Activated effector memory CD4-positive, alpha-beta T cell treated with anti-CD3 and anti-CD28 coated beads, Interleukin-2, amount 50 U/mL, for 16 hours (primary cell): ENCODE measurements at places on chromosomes 2 and 18.

DNA sequence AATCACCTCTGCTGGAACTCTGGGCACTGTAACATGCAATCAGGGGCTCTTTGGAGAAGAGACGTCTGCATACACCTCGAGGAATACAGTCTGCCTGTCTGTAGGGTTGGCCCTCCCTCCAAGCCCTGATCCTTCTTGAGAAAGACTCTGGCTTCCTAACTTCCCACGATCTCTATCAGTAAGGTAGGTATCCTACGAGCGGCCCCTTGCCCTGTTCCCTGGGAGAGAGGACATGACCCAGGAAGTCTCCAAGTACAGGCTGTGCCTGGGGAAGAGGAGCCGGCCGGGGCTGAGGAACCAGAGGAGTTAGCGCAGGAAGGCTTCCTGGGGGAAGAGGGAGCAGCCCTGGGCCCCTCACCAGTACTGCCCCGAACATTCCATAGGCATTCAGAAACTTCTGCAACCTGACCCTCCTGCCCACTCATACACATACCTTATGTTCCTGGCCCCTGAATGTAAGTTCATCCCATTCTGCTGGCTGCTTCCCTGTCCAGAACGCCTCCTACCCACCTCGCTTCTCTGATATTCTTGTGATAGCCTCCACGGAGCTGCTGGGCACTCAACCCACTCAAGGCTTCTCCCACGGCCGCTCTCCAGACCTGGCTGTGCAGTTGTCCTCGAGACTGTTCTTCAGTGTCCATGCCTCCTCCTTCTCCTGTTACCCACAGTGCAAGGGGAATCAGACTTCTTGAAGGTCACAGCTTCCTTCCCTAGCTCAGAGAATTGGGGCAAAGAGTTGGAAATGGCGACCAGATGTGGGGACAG is 116.1 kb downstream of the CYP26B1 start:
- DNase-seq = no peak

GRCh38 chr2:65919550-65920188 is 487.3 kb upstream of the SPRED2 start:
- no peak for DNase-seq

DNA sequence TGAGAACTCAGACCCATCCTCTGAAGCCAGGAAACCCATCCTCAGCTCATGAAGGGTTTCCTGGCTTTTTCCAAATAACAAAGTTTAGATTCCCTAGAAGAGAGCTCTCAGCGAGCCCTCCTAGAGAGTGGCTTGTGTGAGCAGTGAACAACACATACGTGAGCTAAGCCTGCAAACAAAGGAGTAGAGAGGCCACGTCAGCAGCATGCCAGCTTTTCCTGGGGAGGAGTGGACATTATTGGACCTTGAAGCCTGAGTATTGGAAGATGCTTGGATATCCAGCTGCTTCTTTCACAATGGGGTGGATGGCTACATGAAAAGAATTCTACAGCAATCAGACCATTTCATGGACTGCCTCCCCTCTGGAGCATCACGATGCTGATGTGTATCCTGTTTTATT is 21.1 kb downstream of the KIF5C start:
- no peak for DNase-seq

DNA sequence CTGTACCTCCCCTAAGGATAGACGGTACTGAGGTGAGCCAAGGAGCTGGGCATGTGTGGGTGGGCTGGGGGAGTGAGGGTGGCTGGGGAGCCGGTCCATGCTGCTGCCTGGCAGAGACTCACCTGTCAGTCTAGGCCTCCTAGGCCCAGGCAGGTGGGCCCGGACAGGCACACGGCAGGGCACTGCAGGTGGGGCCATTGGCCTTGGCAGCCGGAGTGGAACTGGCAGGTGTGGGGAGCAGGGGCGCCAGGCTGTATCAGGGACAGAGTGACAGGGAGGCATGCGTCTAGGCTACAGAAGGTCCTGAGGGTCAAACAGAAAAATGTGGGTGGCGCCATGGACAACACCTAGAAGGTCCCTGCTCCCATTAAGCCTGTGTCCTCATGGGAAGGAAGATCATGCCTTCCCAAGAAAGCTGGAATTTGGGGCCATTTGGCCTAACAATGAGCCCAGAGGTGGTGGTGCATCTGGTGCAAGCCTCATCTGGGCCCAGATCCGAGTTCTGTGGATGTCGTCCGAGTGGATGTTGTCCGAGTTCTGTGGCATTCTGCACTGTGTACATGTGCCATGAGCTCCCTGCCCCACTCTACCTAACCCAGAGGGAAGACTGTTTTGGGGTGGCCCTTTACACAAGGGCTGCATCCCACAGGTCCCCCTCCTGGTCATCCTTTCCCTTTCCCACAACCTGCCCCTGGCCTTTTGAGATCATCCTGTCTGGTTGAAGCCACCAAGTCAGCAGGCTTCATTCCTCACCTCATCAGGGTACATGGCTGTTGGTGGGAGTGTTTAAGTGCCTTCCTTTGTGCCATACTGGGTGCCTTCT is 249.7 kb downstream of the GLI2 start:
- DNase-seq = peak; percentile 47

- DNase-seq = no peak
These were observed 84.9 kb downstream of the CMPK2 start for GRCh38 chr2:6780765-6781274.

DNA sequence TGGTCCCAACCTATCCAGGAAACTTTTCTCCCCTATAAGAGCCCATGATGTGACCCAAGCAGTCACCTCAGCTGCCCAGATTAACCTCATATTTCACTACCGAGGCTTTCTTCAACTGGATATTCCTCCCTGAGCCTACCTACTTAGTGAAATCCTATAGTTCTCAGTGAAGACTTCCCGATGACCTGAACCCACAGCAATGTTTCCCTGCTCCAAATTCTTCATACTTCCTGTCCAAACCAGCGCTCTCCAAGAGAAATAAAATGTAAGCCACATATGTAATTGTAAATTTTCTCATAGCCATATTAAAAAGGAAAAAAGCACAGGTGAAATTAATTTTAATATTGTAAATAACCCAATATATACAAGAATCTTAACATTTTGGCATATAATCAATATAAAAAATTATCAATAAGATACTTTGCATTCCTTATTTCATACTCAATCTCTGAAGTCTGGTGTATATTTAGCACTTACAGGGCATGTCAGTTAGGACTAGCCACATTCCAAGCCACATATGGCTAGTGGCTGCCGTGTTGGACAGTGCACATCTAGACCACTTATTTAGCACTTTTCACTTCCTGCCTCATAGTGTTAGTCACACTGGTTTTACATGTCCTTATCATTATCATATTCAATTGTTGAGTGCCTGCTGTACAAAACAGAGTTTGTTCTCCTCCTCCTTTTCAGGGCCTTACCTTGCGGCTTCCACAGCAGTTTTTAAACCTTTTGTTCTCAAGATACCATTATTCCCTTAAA is 1.9 kb upstream of the STAT4 start:
- no peak for DNase-seq
